Mammary epithelial cell (primary cell): ENCODE measurements at places on chromosomes 5 and 9. TPM values are rescaled to one million over a fixed set of nuclear protein-coding genes. Genes with fewer than 3 reads are reported as not detected.

DNA sequence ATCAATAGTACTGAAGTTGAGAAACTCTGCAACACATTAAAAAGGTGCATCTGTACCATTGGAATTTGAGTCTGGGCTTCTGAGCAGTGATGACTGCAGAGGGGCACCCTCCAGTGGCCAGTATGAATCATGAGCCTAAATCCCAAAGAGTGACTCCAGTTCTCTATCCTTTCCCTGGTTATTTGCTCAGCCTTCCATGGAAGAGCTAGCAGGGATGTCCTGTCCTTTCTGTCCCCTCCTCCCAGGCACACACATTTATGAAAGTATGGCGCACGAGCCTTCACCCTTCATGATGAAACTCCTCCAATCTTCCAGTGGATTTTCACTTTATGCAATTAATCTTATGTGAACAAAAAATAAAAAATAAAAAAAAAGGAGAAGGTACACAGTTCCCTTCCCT is 81.0 kb downstream of the ESM1 start:
- DNase-seq = peak; percentile 39

DNA sequence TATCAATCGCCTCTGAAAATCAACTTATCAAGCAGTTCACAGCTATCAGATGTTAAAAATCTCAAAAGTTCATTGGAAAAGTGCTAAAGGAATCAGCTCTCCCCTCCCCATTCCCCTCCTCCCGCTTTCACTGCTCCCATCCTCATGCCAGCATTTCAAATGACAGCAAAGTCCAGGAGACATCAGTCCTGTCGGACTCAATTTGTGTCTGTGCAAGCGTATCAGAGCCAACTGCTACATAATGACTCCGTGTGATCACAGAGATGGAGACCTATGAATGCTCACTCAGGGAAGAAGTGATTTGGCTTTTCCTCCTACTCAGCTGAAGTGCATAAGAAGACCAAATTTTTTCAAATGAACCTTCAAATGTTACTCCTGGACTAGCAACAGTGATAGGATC is 937.2 kb upstream of the DMAC1 start:
- DNase-seq = no peak

- DNase-seq = no peak
Observed at GRCh38 chr5:92703976-92704375, 877.0 kb downstream of the NR2F1-AS1 start.

GRCh38 chr5:80516826-80517225 is 28.9 kb downstream of the FAM151B start:
- DNase-seq = peak; percentile 97

DNA sequence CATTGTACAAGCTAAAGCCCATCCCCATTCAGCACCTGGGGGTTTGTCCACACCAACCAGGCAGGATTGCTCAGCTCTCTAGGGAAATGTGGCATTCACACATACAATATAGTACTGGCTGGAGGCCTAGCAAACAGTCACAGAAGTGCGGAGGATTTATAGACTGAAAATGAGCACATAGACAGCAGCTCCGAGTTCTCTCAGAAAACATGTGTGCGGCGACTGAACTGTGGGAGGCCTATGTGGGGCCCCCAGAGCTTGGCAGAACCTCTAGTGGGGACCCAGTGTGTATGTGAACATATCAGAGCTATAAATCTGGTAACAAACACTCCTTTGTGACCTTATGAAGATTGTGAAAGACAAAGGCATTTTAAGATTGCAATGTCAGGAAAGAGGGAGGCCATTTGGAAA is 431.1 kb downstream of the DTWD2 start:
- DNase-seq = no peak

DNA sequence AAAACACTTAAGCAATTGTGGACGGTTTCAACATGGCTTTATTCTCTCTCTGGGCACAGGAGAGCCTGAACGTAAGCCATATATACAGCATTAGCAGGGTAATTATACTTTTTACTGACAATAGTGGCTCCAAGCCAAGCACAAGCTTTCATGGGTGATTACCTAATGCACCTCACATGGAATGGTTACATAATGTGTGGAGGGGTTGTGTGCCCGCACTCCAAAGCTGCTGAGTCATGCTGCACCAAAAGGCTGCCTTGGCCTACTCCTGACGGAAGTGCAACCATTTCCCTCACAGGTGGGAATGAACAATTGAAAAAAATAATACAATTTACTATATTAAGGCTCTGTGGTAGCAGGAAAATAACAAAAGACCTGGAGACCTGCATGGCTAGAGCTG is 86.5 kb upstream of the ATP10B start:
- peak; percentile 88 for DNase-seq

GRCh38 chr5:36584009-36584875 is 22.2 kb upstream of the SLC1A3 start:
- no peak for DNase-seq

DNA sequence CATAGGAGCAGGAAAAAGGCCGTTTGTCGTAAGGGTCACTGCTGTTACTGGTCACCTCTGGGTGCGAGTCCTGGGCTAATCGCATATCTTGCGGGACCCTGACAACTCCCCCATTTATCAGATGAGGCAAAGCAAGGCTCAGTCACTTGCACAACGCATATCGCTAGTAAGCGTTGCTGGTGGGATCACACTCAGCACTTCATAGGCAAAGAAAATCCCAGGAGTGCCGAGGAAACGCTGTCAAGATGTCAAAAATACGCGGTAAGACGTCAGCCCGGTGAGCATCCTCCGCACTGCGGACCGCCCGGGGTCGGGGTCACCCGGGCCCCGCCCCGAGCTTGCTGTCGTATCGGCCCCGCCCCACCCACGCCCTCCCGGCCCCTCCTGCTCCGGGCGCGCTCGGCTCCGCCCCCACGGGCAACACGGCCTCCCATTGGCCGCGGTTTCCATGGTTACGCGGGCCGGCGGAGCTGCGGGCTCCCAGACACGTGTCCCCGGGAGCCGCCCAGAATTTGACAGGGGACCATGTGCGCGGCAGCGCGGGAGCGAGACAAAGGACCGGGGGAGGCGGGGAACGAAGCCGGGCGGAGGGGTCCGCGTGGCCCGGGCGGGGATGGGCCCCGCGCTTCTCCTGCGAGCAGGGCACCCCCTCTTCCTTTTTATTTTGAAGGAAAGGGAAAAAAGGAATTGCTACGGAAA is 80.2 kb upstream of the IER5L start:
- peak; percentile 85 for DNase-seq

DNA sequence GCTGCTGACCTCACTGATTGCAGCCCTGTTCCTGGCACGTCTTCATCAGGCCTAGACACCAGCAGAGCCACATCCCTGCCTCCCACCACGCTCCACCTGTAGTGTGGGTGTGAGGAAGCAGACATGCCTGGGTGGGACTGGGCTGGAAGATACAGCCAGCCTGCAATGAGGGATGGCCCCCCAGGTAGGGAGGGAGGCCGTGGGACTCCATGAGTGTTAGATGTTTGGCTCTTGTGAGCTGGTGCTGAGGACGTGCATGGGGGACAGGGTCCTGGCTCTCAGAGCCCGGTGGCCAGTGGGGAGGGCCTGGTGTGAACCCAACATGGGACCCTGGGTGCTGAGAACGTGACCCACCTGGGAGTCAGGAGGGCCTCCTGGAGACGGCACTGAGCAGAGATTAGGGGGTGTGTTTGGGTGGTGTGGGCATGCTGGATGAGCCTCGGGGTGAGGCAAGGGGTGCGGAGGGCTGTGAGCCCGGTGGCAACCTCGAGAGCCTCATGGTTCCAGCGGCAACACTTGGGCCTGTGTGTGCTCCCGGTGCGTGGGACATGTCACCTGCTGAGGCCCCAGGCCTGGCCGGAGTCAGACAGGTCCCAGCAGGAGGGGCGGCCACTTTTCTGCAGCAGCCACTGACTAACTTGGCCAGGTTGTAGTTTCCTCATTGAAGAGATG is 87.6 kb downstream of the PHF2 start:
- DNase-seq = no peak

GRCh38 chr9:88733651-88734421 is 198.9 kb downstream of the NXNL2 start:
- DNase-seq = peak; percentile 76

GRCh38 chr5:116044073-116044472 is 11.8 kb downstream of the ARL14EPL start:
- DNase-seq = no peak

GRCh38 chr5:58871648-58872242 is 288.9 kb downstream of the RAB3C start:
- DNase-seq = peak; percentile 15

- DNase-seq = no peak
Observed at GRCh38 chr9:86664603-86665002, 282.7 kb downstream of the GAS1 start.

GRCh38 chr5:2801577-2802525 is 50.4 kb upstream of the IRX2 start:
- no peak for DNase-seq

GRCh38 chr5:154644745-154645411 is 110.3 kb upstream of the LARP1 start:
- no peak for DNase-seq

OR1Q1 gene
- not detected for polyA plus RNA-seq

IFNA21 gene
- polyA plus RNA-seq = not detected

SEMA4D gene
- polyA plus RNA-seq = 0.71 TPM

NEUROG1 gene
- not detected for polyA plus RNA-seq
